Stimulated activated CD4-positive, alpha-beta T cell treated with anti-CD3 and anti-CD28 coated beads, TNF-alpha, amount 100 ng/mL, for 1 hour (primary cell): ENCODE measurements at places on chromosomes 2 and 18.
A peak's percentile ranks its signal among the peaks of the same experiment; 100 is the strongest.

GRCh38 chr2:194062401-194062800 lies 1594.6 kb upstream of the SLC39A10 start:
- DNase-seq, result no peak

DNA sequence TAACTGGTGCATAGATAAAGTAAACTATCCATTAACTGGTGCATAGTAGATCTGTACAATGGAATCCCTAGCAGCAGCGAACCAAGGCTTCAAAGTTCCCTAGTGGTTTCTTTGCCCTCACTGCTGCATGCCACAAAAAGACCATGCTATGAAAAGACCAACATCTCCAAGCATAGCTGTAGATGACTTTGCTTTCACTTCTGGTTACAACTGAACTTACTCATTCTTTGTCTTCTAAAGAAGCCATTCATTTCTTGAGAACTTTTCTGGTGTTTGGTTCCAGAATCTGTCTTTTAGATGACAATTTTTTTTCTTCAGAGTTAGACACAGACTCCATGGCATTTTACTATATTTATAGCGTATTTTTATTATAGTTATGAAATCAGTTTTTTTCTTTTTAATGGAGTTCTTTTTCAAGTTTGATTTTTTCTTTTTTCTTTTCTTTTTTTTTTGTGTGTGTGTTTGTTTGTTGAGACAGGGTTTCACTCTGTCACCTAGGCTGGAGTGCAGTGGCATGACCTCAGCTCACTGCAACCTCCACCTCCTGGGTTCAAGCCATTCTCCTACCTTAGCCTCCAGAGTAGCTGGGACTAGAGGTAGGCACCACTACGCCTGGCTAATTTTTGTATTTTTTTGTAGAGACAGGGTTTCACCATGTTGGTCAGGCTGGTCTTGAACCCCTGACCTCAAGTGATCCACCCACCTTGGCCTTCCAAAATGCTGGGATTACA lies 63.6 kb downstream of the SLC35F5 start:
- no peak for DNase-seq

- DNase-seq, result no peak
These were observed 599.2 kb downstream of the ADCYAP1 start for GRCh38 chr18:1503847-1504246.

GRCh38 chr2:163670929-163671328 lies 64.9 kb downstream of the FIGN start:
- no peak for DNase-seq

GRCh38 chr18:8367217-8367988 lies 241.8 kb upstream of the RAB12 start:
- peak; percentile 8 for DNase-seq

DNA sequence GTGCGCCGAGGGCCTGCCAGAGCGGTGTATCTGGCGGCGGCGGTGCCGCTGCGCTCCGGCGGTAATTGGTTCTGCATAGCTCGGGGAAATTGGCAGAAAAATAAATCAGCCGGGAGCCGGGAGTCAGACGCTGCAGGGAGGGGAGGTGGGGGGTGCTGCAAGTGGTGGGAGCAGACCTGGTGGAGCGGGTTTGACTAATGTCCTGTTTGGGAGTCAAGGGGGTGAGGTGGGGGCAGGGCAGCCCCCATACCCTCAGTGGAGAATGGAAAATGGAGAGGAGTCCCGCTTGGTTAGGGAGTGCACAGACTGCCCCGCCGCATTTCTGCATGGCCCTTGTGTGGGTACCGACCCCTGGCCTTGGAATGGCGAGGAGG lies 107.3 kb downstream of the DYSF start:
- DNase-seq, result no peak

- no peak for DNase-seq
These were observed 8.2 kb downstream of the ADAM17 start for GRCh38 chr2:9547262-9547991.

DNA sequence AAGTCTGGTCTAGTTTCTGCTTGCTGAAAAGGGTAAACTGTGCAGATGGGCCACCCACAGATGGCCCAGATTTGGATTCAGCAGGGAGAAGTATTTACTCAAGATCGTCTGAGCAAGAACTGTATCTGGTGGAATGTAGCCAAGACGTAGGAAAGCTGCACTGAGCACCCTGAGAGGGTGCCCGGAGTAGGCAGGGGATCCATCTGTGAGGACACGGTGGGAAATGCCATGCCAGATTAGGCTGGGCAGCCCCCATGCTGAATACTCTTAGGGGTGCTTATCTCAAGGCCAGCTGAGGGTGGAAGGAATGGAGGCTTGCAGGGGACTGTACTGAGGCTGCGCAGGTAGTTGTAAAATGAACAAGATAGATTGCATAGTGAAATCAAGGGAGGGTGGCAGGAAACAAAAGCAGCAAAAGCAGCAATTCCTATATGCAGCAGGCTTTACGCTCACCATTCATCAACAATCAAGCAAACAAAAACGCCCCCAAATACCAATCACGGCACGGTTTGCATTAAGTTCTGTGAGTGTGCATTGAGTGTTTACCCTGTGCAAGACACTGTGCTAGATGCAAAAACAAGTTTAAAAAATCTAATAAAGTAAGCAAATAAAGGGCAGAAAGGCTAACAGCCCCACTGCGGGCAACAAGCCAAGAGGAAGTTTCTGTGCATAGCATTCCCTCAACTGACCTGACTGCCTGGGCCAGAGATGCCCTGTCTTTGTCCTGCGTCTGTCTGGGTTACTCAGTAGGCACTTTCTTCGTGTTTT lies 32.2 kb upstream of the LPIN2 start:
- no peak for DNase-seq

GRCh38 chr2:223055140-223055539 lies 3.1 kb downstream of the KCNE4 start:
- no peak for DNase-seq

DNA sequence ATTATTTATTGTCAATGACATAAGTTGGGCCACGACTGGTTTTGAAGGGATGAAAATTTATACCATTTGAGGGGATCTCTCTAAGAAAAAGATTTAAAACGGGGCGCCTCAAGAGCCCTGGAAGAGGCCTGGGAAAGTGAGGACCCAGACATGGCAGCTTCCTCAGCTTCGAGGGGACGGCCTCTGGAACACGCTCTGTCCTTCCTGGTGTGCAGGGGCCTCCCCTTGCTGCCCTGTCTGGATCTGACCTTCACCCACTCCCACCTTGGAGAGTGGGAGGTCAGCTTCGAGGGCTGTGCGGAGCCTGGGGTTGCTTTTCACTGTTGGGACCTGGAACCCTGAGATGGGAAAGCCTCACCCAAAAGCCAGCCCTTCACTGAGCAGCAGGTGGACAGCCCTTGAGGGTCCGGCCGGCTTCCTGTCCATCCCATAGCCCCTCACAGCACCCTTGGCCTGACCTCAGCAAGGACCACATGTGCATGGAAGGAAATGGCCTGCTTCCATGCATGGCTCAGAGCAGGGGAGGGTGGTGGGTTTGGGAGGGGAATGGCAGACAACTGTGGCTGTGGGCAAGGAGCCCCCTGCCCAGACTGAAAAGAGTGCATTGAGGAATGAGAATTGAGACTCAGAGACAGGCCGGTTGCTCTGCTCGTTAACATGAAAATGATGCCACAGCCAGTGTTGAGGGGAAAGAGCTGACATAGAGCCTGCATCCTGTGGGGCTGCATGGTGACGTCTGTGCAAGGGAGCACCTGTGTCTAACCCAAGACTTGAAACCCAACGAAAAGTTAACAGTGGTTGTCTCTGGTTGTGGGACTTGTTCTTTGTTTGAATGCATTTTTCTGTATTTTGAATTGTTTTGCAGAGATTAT lies 16.3 kb downstream of the FBLN7 start:
- no peak for DNase-seq

- no peak for DNase-seq
These were observed 600.3 kb upstream of the GCFC2 start for GRCh38 chr2:76310894-76311633.

GRCh38 chr2:86383844-86384243 lies 46.4 kb upstream of the REEP1 start:
- no peak for DNase-seq

- DNase-seq, result no peak
These were observed 145.7 kb downstream of the PTGR3 start for GRCh38 chr18:75063196-75063595.

DNA sequence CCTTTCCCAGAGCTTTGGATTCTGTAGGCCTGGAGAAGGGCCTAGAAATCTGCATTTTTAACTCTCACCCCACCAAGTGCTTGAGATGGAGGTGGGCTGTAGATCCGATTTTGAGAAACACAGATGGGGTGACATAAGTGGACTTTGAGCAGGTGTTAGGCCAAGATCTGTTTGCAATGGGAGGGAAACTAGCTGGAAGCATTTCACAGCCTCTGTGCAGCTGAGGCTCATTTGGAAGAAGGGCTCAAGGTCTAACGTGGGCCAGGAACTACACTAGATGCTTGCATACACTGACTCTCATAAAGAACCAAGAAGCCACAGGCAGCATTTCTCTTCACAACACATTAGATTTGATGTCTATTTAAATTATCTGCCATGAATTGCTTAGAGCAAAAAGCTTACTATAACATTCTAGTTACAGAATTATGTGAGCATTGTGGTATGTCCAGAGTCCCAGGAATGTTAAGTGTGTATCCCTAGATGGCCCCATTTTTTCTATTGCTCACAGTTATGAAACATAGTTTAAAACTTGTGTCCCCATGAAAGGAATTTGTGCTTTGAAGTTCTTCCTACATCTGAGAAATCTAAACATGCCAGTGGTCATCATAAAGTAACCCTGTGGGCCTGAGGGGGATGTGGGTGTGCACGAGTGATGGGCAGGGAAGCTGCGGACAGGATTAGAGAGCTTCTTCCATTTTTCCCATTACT lies 77.2 kb downstream of the CD28 start:
- no peak for DNase-seq

DNA sequence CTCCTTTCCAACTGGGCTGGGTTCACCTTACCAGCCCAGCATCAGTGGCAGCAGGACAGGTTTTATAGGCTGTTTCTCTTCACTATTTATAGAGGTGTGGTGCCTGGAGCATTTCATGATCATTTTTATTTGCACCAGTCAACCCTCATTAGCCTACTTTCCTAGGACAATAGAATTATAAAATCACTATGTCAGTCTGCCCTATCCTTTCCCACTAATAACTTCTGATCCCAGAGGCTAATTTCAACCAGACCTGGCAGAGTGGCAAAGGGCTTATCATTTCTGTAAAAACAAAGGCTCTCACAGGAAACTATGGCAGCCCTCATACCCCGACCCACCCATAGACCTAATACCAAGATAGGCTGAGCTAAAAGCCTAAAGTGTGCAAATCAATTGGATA lies 243.5 kb upstream of the TMEFF2 start:
- DNase-seq, result no peak

- DNase-seq, result no peak
These were observed 130.3 kb downstream of the MGAT5 start for GRCh38 chr2:134384131-134384530.

DNA sequence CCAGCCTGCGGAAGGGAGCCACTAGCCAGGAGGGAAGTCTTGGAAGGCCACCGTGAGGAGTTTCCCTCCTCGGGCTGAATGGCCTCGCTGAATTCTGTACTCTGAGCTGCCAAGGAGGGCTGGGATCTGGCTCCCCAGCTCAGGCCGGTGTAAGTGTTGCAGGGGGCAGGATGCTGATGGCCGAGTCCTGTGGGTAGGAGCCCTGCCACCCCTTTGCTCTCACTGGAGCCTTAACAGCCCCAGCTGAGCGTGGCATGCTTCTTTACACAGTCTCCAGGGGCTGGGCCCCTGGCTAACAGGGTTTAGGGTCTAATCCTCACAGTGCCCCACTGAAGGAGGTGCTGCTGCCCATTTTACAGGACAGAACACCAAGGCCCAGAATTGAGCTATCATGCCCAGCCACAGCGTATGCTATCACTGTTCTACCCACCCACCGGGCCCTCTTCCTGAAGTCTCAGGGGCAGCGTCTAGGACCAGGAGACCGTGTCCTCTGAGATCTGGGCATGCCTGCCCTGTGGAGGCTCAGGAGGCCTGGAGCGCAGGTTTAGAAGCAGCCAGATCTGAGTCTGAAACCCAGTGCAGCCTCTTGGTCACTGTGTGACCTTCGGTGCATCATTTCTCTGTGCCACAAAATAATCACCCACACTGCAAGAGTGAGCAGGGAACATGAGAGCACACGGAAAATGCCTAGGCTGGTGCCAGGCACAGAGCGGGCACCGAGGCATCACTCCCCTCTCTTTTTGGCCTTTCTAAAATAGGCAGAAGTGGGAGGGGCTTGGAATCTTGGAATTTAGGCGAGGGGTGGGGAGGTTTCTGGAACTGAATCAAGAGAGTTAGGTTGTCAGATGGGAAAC lies 42.9 kb downstream of the TMEM37 start:
- no peak for DNase-seq

DNA sequence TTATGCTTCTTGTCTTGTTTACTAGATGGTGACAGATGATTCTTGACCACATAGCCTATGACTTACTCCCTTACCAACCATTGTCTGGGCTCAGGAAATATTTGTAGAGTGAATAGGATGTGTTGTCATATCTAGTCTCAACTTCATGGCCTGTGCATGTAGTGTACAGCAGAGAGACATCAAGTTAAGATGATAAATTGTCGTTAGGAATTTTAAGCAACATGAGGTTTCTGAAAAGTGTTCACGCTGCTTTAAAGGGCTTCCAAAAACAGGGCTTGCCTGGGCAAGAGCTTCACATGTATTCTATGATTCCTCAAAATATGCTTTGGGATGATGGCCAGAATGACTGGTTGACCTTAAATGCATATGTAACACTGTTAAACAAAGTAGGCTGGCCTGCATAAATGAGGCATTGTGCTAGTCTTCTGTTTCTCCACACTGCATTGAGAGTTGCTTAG lies 424.0 kb downstream of the RND3 start:
- no peak for DNase-seq

DNA sequence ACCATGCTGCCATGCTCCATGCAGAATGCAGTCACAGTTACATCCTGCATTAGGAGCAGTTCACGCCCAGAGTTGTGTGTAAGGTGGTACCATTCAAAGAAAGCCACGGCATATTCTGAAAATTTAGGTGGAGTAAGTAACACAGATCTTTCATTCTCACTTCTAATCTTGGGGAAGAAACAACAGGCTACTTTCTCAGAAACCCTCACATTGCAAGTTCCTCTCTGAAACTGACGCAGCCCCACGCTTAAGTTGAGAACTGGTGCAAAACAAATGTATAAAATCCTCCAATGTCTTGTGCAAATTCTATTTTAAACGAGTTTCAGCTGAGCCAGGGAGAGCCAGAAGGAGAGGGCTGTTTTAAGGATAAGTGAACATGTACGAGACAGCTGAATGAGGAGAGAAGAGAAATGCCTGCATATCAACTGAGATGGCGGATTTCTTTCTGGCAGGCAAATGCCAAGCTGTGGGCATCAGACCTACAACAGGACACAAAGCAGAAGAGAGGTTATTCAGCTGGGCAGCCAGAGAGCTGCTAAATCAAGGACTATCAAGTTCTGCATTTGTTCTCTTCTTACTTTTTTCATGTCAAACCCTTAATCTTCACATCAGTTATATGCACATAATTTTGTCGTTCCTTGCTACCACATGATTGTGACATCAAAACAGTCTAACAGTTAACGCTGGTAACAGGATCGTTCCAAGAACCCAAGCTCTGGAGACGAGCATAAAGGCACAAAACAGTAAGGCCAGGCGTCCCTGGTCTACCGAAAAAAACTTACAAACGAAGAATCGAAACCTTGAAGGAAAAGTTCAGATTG lies 6.4 kb downstream of the ARL4C start:
- DNase-seq, result no peak
